Activated CD4-positive, alpha-beta T cell treated with anti-CD3 and anti-CD28 coated beads, Interleukin-2, amount 10 ng/mL, durations not matched to agents 24 days and 14 days (primary cell): ENCODE measurements at places on chromosomes 2 and 18. TPM values are rescaled to one million over a fixed set of nuclear protein-coding genes. Genes with fewer than 3 reads are reported as not detected.

Gene FOXD4L1
- 0.17 and 0.30 TPM in 2 replicates for total RNA-seq

- peaks cover 25% of the 10 kb centered on the region for H3K27me3 ChIP-seq
- H3K4me1 ChIP-seq: peaks cover 27% of the 10 kb centered on the region
- no peak overlapping the region for H3K4me3 ChIP-seq
- H3K27ac ChIP-seq: no peak overlapping the region
- DNase-seq: peak; percentile 73
Observed at GRCh38 chr2:234102112-234102511, 51.6 kb downstream of the SPP2 start.

GRCh38 chr2:239543702-239544101 lies 142.9 kb upstream of the HDAC4 start:
- peak overlapping the region; percentile 14 for H3K27ac ChIP-seq
- H3K27me3 ChIP-seq: peaks cover 19% of the 10 kb centered on the region
- H3K4me1 ChIP-seq: peaks cover 27% of the 10 kb centered on the region
- no peak overlapping the region for H3K4me3 ChIP-seq

Gene SLC19A3
- not detected in 2 replicates for total RNA-seq

- H3K27ac ChIP-seq: no peak overlapping the region
- no peak overlapping the region for H3K4me3 ChIP-seq
- DNase-seq: no peak
- no peaks in the 10 kb centered on the region for H3K27me3 ChIP-seq
- peaks cover 2% of the 10 kb centered on the region for H3K4me1 ChIP-seq
Observed at GRCh38 chr2:210157526-210157925, 13.7 kb downstream of the KANSL1L start.

DNA sequence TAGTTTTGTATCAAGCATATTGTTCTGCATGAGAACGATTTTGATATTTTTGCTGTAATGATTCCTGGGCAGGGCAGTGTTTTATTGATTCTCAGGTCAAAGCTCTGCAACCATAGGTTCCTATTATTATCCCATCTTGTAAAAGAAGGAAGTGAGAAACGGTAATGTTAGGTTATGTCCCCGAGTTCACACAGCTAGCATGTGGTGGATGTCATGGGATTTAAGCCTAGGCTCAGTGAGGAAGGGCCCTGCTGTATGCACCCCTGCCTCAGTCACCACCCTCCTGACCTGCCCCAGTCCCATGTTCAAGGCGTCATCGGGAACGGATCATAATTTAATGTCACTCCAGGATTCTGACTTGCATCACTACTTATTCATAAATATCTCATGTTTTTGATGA lies 10.7 kb downstream of the ACP1 start:
- H3K27ac ChIP-seq: no peak overlapping the region
- H3K27me3 ChIP-seq: no peaks in the 10 kb centered on the region
- H3K36me3 ChIP-seq: peaks cover 57% of the 10 kb centered on the region
- peaks cover 9% of the 10 kb centered on the region for H3K4me1 ChIP-seq
- H3K4me3 ChIP-seq: no peak overlapping the region
- no peak for DNase-seq

Gene DLX1
- not detected in 2 replicates for total RNA-seq

GRCh38 chr2:74792282-74792681 lies 41.6 kb upstream of the HK2 start:
- no peak for DNase-seq
- H3K27ac ChIP-seq: no peak overlapping the region
- no peaks in the 10 kb centered on the region for H3K36me3 ChIP-seq
- H3K4me1 ChIP-seq: no peaks in the 10 kb centered on the region
- H3K4me3 ChIP-seq: no peak overlapping the region

GRCh38 chr18:57432751-57433400 lies 2.3 kb upstream of the ONECUT2 start:
- peaks cover 21% of the 10 kb centered on the region for H3K4me1 ChIP-seq
- peaks cover 77% of the 10 kb centered on the region for H3K27me3 ChIP-seq
- DNase-seq: peak; percentile 38
- no peak overlapping the region for H3K4me3 ChIP-seq

Gene MARCO
- not detected in 2 replicates for total RNA-seq

DNA sequence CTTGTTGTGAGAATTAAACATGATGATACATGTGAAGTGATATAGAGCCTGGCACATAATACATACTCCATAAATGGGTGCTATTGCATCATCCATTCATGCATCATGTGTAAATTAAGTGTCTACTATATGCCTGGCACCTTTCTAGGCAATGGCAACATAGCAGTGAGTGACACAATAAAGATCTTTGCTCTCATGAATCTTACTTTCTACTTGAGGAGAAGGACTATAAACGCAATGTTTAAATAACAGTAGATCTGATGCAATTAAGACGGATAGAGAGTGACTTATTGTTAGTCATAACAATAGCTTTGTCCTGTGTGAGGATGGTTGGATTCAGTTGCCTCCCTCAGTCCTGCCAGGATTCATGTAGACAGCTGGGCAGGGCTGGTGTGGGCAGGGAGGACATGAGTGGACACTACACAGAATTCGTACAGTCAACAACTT lies 88.4 kb upstream of the NPAS2 start:
- no peak overlapping the region for H3K27ac ChIP-seq
- DNase-seq: peak; percentile 13
- H3K4me3 ChIP-seq: no peak overlapping the region
- H3K4me1 ChIP-seq: no peaks in the 10 kb centered on the region
- H3K27me3 ChIP-seq: peaks cover 15% of the 10 kb centered on the region

Gene RTKN
- total RNA-seq: 1.1 and 2.2 TPM in 2 replicates

DNA sequence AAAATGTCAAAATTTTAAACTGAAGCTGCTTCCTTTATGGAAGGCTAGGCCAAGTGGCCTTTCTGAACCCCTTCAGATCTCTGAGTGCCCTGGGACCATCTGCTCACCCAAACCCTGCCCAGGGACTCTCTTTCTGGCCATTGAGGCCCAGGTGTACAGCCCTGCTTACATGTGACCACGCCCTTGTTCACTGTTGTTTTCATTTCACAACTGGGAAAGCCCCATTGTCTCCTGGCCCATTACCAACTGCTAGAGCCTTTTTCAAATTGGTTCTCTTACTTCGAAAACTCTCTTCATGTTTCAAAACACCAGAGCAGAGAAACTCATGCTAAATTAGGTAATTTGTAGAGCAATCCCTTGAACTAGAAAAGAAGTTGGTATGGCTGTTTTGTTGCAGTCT lies 219.5 kb upstream of the TANK start:
- H3K4me1 ChIP-seq: peaks cover 16% of the 10 kb centered on the region
- no peaks in the 10 kb centered on the region for H3K36me3 ChIP-seq
- H3K4me3 ChIP-seq: peak overlapping the region; percentile 44
- peak overlapping the region; percentile 50 for H3K27ac ChIP-seq
- DNase-seq: peak; percentile 61

GRCh38 chr2:215032153-215032552 lies 106.3 kb downstream of the ABCA12 start:
- H3K4me3 ChIP-seq: no peak overlapping the region
- H3K27me3 ChIP-seq: no peaks in the 10 kb centered on the region
- H3K27ac ChIP-seq: no peak overlapping the region
- no peaks in the 10 kb centered on the region for H3K4me1 ChIP-seq

- DNase-seq: no peak
- H3K4me3 ChIP-seq: no peak overlapping the region
- H3K4me1 ChIP-seq: no peaks in the 10 kb centered on the region
- no peak overlapping the region for H3K27ac ChIP-seq
- no peaks in the 10 kb centered on the region for H3K27me3 ChIP-seq
Observed at GRCh38 chr2:193738892-193739291, 1544.2 kb upstream of the TMEFF2 start.

Gene ALPP
- not detected in 2 replicates for total RNA-seq

Gene UPP2
- not detected in 2 replicates for total RNA-seq

DNA sequence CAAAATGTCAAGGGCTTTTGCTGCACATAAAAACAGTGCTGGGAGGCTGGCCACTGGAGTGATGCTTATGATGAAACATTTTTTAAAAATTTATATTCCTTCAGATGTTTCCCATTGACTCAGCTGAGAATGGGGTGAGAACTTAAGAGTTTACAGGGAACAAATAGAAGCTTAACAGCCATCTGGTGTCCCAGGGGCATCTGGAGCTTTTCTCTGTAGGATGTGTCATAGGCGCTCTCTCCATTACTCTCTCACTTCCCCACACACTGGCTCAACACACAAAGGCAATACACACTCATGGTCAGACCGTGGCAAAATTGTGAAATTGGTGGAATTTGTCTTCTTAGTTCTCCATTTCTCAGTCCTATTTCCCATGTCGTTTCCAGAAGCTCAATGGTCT lies 783.1 kb upstream of the LRRTM1 start:
- H3K4me3 ChIP-seq: no peak overlapping the region
- no peak for DNase-seq

Gene HOXD10
- not detected in 2 replicates for total RNA-seq

- H3K27me3 ChIP-seq: peaks cover 47% of the 10 kb centered on the region
- H3K36me3 ChIP-seq: peaks cover 3% of the 10 kb centered on the region
- DNase-seq: no peak
- peak overlapping the region; percentile 68 for H3K4me3 ChIP-seq
- H3K4me1 ChIP-seq: peaks cover 15% of the 10 kb centered on the region
- no peak overlapping the region for H3K27ac ChIP-seq
Observed at GRCh38 chr2:26174691-26175465, 2.0 kb downstream of the GAREM2 start.

GRCh38 chr2:64586883-64587481 lies 62.9 kb downstream of the AFTPH start:
- peak; percentile 66 for DNase-seq
- H3K4me1 ChIP-seq: peaks cover 19% of the 10 kb centered on the region
- no peak overlapping the region for H3K4me3 ChIP-seq
- H3K27ac ChIP-seq: no peak overlapping the region
